Lower leg skin (tissue), 4 donors: ENCODE measurements at places on chromosomes 1 and 21.

DNA sequence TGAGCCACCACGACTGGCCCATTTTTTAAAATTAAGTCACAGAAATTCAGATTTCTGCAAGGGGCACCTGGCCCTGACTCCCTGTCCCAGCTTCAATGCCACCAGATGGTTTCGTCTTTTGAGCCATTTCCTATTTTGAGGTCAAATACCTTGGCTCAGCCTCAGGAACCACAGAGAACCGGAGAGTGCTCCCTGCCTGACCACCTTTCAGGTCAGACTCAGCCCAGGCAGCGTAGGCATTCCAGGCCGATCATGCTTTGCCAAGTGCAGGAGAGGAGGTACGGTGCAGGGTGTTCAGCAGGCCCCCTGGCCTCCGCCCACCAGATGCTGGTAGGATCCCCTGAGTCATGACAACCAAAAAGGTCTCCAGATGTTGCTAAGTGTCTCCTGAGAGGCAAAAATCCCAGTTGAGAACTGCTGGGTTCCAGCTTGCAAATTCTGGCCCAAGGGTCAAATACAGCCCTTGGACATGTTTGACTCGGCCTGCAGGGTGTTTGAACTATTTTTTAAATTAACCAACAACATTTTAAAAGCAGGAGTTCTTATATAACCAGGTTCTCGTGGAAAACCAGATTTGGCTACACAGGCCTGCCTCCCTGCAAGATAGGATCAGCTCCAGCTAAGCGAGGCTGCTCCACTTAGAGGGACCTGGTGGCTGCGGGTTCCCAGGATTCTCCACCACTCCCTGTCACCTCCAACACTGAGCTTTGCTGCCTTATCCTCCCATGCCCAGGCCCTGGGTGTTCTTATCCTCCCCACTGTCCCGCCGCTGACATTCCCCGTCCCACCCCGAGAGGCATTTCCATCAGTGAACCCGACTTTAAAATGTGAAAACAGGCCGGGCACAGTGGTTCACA lies 61.9 kb upstream of the TARDBP start:
- no peak for DNase-seq

GRCh38 chr1:15153842-15154479 lies 414 bp downstream of the TMEM51 start:
- DNase-seq, result peak; percentile 89

DNA sequence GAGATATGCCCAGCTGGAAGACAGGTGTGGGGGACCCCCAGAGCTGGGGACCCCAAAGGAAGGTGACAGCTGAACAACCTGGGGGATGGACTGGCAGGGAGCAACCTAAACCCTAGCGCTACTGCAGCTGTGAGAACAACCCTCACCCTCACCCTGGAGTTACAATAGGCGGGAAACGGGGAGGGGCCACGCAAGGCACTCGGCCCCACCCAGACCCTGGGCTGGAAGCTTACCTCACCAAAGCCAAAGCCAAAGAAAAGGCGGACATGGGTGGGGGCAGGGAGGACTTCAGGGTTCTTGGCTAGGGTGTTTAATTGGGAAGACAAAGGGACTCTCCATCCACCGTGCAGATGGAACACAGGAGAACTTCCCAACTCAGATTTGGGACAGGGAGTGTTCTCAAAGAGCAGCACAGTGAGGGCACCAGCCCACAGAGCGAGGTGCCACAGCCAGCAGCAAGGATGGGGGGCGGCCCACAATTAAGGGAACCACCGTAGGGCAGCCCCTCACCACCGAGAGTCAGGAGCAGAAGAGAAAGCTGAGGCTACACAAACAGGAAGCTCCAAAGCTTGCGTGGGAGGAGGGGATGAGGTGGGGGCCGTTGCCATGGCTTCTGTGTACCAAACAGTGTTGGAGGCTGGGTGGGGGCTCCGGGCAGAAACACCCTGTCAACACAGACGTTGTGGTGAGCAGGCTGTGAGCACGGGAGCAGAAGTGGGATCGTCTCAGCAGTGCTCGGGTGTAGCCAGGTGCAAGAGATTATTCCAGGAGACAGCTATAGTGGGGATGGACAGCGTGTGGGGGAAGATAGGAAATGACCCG lies 1.9 kb downstream of the TAGLN2 start:
- peak; percentile 91 for DNase-seq

- no peak for DNase-seq
Observed at GRCh38 chr1:64956733-64957441, 9.5 kb downstream of the JAK1 start.

DNA sequence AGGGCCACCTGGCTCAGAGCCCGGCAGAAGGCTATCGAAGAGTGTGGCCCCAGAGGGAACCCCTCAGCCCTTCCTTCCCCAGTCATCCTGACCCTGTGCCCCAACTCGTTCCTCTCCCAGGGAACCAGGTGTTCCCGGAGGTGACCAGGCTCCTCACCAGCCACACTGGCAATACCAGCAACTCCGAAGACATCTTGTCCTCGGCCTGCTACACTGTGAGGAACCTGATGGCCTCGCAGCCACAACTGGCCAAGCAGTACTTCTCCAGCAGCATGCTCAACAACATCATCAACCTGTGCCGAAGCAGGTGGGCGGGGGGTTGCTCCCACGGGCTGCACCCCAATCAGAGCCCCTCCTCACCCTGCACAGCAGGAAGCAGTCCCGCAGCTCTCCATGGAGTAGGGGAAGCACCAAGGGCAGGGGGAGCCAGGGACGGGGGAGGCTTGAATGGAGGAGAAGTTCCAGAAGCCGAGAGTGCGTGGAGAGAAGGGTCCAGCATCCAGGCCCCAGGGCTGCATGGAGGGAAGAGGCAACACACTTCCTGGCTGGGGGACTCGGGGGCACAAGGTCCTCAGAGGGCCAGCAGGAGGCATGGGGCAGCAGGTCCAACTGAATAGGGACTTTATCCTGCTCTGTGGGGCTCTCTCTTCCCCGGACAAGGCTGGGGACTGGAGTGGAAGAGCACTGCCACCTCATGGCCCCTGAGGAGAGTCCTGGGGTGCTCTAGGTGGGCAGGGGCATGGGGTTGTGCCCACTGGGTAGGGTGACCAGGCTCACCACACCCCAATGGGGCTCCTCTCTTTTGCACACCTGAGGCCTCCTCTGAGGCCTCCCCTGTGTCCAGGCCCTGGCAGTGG lies 41.7 kb downstream of the PKP1 start:
- DNase-seq, result no peak

DNA sequence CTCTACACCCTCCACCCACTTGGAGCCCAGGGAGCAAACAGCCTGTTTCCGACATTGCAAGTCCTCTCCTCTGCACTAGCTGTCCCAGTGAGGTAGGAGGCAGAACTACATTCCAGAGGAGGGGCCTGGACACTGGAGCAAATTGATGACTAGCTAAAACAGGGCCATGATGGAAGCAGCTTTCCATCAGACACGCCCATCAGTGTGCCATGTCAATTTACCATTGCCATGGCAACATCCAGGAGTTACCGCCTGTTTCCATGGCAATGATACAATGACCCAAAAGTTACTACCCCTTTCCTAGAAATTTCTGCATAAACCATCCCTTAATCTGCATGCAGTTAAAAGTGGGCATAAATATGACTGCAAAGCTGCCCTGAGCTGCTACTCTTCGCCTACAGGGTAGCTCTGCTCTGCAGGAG lies 647.1 kb downstream of the PTPRU start:
- DNase-seq, result peak; percentile 61

DNA sequence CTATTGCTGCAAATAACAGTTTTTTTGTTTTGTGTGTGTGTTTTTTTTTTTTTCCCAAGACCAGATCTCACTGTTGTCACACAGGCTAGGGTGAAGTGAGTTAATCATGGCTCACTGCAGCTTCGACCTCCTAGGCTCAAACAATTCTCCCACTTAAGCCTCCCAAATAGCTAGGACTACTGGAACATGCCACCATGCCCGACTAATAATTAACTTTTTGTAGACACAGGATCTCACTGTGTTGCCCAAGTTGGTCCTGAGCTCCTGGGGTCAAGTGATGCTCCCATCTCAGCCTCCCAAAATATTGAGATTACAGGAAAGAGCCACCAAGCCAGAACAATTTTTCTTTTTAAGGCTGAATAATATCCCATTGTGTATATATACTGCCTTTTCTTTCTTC lies 34.9 kb downstream of the DRAM2 start:
- no peak for DNase-seq

DNA sequence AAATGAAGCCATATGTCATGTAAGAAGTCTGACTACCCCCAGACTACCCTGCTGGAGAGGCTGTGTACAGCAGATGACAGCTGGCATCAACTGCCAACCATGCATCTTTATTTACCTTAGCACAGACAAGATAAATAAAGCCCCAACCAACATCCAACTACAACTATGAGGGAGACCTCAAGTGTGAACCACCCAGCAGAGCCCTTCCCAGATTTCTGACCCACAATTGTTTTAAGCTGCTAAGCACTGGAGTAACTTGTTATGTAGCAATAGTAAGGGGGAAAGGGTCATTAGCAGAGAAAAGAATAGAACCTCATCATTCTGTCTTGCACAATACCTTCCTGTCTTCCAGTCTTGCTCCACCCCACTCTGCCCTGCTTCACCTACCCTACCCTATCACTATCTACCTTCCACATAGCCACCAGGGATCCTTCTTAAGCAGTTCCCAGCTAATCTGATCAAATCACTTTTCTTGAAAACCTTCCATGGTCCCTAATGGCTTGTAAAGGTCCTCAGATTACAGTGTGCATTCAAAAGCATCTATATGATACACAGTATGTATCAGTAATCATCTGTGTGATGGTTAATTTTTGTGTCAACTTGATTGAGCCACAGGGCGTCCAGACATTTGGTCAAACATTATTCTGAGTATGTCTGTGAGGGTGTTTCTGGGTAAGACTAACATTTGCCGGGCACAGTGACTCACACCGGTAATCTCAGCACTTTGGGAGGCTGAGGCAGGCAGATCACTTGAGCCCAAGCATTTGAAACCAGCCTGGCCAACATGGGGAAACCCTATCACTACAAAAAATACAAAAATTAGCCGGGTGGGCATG lies 19.6 kb upstream of the RBM15 start:
- DNase-seq, result no peak

DNA sequence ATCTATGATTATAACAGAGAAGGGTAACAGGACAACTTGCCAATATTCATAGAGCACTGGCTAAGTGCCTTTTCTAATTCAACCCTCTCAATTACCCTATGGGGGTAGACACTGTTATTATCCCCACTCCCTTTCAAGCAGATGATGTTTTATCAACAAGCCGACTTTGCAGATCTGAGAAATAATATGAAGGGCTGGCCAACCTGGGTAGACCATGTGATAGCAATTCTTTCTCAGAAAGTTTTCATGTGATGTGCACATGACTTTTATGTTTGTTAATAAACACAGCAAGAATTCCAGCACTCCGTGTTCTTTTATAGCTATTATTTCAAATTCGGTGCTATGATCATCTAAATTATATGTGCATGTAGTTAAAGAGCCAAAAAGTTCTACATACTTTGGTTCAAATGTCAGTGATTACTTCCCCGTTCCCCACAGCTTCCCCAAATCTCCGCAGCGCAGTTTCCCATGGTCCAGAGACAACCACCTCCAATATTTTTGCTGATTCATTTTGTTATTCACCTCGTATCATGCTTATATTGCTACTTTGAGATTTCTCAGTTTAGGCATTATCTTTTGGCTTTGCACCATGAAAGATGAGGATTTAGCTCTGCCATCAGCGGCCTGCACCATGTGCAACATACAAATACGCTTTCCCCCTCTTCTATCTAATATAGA lies 96.7 kb upstream of the GADD45A start:
- peak; percentile 83 for DNase-seq

DNA sequence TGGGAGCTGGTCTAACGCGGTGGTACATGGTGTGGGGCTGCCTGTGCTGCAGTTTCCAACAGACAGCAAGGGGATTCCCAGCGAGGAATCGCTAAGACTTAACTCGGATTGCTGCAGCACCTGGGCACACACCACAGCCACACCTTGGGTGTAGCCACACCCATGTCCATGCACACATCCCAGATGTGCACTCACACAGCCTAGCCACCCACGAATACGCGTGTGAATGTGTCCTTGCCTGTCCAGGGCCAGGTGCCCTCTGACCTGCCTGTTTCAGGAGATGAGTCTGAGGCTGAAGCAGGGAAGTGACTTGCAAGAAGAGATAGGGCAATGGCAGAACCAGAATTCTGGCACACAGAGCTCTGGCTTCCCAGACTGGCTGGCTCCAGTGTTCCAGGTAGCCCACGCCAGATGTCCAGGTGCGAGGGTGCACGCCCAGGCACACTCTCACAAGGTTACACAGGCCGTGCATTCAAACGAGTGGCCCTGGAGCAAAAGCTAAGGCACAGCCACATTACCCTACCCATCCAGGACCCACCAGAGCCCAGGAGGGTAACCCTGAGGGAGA lies 272.7 kb downstream of the TRABD2B start:
- DNase-seq, result peak; percentile 54

- DNase-seq, result no peak
Observed at GRCh38 chr1:41319807-41320711, 41.2 kb upstream of the FOXO6 start.

- no peak for DNase-seq
Observed at GRCh38 chr21:41568606-41569385, 60.8 kb upstream of the TMPRSS2 start.

DNA sequence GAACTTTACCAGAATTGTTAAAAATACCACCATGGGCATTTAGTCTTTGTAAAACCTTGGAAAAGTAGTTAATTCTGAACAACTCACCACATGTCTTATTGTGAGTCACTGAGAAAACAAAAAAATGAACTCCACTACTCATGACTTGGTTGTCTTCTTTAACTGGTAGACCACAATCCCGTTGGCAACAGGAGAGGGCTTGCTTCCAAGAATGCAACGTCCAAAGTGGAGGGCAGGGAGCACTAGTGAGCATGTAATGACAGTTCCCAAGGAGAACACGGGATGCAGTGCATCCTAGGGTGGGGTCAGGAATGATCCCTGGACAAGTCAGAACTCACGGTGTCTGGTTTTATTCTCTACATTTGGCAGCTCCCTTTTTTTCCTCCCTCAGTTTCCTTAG lies 15.2 kb upstream of the HMCN1 start:
- peak; percentile 51 for DNase-seq

DNA sequence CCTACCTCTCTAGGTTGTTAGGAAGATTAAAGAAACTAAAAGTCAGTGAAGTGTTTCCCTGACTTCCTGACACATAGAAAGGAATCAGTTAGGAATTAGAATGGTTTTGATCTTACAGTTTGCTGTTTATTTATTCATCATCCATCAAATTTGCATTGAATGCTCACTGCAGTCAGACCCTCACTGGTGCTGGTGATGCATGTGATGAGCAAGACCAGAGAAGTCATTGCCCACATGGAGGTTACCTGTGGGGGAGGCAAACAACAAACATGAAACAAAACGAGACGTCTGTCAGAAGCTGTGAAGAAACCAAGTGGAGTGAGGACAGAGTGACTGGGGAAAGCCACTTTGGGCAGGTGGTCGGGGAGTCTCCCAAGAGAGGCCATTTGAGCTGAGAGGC lies 6.4 kb downstream of the CTPS1 start:
- DNase-seq, result no peak

- no peak for DNase-seq
Observed at GRCh38 chr1:119829625-119830024, 18.4 kb upstream of the REG4 start.
